ENCODE measurements at places on chromosomes 1 and 21.

DNA sequence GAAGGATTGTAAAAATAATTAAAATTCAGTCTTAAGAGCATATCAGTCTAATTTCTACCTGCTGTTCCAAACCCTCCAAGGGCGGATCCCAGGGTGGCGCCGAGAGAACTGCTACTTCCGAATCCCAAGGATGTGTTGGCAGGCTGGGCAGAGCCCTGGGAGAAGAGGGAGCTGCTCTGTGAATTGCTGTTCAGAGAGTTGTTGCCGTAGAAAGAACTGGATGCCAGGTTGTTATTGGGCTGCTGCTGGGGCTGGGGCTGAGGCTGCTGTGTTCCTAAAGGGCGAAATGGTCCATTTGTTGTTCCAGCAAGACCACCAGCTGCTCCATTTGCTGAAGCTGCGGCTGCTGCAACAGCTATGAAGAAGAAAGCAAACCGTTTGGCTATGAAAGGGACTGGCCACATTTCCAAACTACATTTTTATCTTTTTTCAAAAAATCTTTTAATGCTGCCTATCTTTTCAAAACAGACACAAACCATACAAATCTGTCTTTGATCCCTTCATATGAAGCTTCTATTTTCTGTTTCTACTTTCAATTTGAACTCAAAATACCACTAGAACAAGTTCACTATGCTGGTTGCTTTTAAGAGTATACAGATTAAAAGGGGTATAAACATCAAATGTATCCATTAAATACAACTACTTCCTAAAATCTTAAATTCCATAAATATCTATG, 57.5 kb upstream of the SDC3 start:
- DNase-seq, result no peak

DNA sequence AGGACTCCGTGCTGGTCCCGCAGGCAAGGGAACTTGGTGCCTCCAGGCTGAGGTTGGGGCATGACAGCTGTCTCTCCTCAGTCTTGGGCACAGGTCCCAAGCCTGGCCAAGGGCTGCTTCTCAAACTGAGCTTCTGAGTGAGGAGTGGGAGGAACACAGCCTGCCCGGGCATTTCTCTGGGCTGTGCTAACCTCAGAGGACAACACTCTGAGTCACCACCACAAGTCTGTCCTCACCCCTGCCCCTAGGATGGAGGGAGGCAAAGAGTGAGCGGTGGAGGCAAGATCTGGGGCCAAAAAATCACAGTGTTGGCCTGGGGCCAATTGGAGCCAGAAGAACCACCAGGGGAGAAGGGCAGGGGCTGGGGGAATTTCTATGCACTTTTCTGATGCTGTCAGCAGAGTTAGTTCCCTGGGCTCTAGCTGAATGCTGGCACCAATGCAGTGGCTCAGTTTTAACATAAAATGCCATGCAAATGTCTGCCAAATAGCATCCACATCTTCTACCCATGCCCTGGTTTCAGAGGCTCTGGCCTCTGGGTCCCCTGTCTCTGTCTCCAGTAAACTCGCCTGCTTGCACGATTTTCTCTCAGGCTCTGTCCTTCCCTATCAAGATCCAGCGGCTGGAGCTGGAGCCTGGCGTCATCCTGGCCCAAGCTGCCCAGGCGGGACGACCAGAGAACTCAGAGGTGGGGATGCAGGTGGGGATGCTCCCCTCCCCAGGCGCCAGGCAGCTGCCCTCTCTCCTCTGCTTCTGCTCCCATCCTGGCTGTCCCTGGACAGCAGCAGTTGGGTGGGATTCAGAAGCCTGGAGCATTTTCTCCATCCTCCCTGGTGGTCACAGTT, 11.0 kb upstream of the CDK18 start:
- DNase-seq, result no peak

GRCh38 chr1:32062867-32063230, 9.9 kb upstream of the TMEM39B start:
- no peak for DNase-seq

DNA sequence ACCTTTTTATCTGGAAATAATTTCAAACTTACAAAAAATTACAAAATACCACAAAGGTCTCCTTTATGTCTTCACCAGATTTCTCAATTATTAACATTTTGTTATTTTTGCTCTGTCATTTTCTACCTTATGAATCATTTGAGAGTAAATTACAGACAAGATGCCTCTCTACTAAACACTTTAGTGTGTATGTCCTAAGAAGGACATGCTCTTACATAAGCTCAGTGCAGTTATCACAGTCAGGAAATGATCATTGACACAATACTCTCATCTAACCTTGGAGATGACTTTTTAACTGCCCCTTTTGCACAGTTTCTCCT, 378.9 kb upstream of the RUNX1 start:
- DNase-seq, result no peak

- no peak for DNase-seq
Observed at GRCh38 chr1:174401075-174401474, 46.7 kb upstream of the GPR52 start.

GRCh38 chr1:149879556-149879955, 19.8 kb upstream of the BOLA1 start:
- no peak for DNase-seq

GRCh38 chr1:180360333-180361075, 130.4 kb downstream of the LHX4 start:
- DNase-seq, result no peak
